Suppressor macrophage treated with lipopolysaccharide for 1 hour (primary cell): ENCODE measurements at places on chromosomes 16 and 17.

- no peak for DNase-seq
Observed at GRCh38 chr16:16102738-16103137, 120.6 kb downstream of the ABCC6 start.

- no peak for DNase-seq
Observed at GRCh38 chr17:56785405-56785804, 48.3 kb downstream of the C17orf67 start.

GRCh38 chr17:59683283-59683682 is 23.9 kb downstream of the PTRH2 start:
- no peak for DNase-seq

DNA sequence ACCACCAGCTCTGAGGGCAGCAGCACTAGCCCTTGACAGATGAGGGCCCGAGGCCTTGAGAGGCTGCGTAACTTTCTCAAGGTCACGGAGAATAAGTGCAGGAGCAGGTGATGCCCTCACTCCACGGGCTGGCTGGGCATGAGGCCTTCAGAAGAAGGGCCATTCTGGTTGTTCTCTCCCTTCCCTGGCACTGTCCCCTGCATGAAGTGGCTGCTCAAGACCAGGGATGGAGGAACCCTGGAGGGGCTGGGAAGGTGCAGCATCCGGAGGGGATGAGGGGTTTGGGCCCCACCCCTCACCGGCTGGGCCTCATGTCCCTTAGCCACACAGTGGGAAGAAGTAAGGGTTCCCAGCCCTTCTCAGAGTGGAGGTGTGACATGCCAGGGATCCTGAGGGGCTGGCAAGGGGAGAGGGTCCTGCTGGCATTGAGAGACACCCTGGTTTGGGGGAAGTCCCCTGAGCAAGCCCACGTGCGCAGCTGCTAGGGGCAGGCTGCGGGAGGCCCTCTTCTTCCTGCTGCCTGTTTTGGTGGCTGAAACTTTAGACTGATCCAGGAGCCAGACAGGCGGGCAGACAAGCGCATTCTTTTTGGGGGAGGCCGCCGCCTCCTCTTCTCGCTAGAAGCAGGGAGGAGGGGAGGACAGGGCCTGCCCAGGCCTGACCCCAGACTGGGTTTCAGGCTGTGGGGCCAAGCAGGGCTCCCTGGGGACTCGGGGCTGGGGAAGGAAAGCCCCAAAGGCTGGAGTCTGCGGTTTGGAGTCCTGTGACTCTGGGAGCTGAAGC is 74.0 kb downstream of the N4BP1 start:
- DNase-seq: peak; percentile 94

- no peak for DNase-seq
Observed at GRCh38 chr17:79156463-79157095, 82.0 kb downstream of the ENGASE start.

DNA sequence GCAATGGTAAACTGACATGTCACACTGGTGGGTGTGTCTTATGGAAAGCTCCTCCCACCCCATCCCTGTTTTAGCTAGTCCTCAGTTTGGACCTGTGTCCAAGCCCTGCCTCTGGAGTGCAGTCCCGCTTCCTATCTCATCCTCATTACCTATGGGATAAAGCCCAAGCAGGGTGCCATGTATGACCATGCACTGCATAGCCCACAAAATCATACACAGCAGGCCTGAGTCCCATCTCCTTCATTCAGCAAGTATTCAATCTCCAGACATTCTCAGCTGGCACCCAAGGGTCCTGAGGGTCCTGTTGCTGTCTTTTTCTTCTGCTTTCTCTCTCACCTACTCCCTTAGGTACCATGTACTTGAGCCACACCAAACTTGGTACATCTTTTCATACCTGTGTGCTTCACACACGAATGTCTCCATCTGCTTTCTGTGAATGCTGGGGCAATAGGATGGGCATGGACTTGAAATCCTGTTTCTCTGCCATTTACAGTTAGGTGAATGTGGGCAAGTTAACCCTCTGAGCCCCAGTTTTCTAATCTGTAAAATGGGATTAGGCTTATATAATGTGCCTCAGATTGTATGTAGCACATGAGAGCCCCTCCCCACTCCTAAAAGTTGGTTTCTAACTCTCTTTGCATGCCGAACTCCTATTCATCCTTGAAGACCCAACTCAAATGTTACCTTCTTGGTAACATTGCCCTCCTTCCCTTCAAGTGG is 28.5 kb downstream of the TNS4 start:
- no peak for DNase-seq

- peak; percentile 52 for DNase-seq
Observed at GRCh38 chr17:37792787-37793186, 47.9 kb upstream of the HNF1B start.

GRCh38 chr16:3276679-3277078 is 6.6 kb upstream of the ZNF263 start:
- DNase-seq: no peak

DNA sequence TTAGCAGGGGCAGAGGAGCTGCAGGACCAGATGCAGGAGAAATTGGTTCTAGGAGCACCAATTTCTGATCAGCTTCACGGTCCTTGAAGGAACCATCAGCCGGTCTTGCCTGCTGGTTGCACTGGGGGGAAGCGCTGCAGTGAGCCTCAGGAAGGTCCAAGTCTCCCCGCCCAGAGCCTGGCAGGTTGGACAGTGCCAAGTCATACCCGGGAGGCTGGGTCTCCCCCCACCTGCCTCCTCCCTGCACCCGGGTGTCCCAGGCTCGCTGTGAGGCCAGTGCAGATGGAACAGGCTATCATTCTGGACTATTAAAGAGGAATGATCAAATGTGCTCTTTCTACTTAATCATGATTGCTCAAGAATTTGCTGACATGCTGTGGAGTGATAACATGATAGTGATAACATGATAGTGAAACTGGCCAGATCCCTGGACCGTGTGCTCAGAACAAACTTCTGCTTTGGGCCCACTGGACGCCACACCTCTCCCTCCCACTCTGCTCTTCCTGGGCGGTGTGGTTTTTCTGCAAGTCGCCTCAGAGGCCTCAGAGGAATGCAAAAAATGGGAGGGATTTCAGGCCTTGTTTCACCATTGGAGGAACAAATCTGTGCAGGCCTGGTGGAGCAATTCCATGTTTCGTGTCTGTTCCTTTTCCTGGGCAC is 236.0 kb downstream of the IRF8 start:
- DNase-seq: peak; percentile 26

GRCh38 chr17:79877041-79877440 is 37.8 kb upstream of the CBX4 start:
- DNase-seq: no peak
